ENCODE measurements at places on chromosomes 3 and 15.
A peak's percentile ranks its signal among the peaks of the same experiment; 100 is the strongest.

GRCh38 chr3:159378396-159379194, 576.7 kb downstream of the MFSD1 start:
- DNase-seq = no peak

DNA sequence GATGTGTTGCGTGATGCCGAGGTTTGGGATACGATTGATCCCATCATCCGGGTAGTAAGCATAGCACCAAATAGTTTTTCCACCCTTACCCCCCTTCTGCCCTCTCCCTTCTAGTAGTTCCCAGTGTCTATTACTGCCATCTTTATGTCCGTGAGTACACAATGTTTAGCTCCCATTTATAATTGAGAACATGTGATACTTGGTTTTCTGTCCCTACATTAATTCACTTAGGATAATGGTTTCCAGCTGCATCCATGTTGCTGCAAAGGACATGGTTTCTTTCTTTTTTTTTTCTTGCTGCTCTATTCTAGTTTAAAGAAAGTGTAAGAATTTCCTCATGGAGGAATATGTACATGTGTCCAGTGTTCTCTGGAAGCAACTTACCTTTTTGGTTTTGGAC, 51.8 kb downstream of the NSUN3 start:
- DNase-seq = no peak

- peak; percentile 70 for DNase-seq
Measured at GRCh38 chr15:74378848-74379247, 11.4 kb upstream of the CYP11A1 start.

GRCh38 chr3:74693251-74693650, 78.8 kb upstream of the CNTN3 start:
- no peak for DNase-seq

All from CD4-positive, alpha-beta memory T cell (primary cell).